T-helper 1 cell (primary cell): ENCODE measurements at places on chromosomes 16 and 17.
A peak's percentile ranks its signal among the peaks of the same experiment; 100 is the strongest.

- peak; percentile 78 for DNase-seq
Observed at GRCh38 chr16:30956601-30957455, 726 bp upstream of the SETD1A start.

- peak; percentile 58 for DNase-seq
Observed at GRCh38 chr17:8226536-8227237, 16.3 kb upstream of the AURKB start.

- peak; percentile 3 for DNase-seq
Observed at GRCh38 chr17:28811651-28812090, 30.9 kb downstream of the FAM222B start.

DNA sequence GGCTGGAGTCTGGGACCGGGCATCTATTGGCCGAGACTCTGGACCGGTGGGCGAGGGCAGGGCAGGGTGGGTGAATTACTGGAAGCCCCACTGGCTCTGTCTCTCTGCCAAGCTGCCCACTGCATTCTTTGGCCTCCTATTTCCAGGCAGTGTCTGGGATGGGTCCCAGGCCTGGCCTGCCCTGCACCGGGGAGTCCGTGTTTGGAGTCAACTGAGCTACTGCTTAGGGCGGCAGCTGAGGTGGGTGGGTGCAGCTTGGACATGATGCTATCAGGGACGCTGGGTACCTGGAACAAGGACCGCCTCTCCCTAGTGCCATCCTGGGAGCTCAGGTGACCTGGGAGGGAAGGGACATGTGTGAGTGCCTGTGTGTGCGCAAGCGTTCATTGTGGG is 58.1 kb downstream of the SOCS3 start:
- no peak for DNase-seq

- DNase-seq = no peak
Observed at GRCh38 chr16:22008215-22009059, 526 bp downstream of the MOSMO start.

GRCh38 chr16:25097276-25097975 is 14.1 kb upstream of the LCMT1 start:
- DNase-seq = no peak

DNA sequence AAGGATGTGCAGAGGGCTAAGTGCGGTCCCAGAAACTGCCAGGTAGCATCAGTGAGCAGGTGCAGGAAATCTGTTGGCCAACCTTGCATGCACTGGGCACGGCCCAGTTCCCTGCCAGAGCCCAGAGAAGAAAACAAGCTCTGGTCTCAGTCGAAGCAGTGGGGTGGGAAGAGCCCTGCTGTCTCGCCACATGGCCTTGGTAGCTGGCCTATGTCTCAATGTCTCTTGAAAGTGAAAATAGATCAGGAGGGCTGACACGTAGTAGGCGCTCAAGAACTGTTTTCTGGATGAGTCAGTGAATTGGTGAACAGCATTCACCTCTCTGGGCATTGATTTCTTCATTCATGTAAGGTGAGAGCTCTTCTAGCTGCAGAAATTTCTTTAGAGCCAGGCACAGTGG is 90.4 kb downstream of the MARF1 start:
- no peak for DNase-seq

GRCh38 chr16:48113471-48113870 is 42.3 kb downstream of the ABCC12 start:
- DNase-seq = no peak

DNA sequence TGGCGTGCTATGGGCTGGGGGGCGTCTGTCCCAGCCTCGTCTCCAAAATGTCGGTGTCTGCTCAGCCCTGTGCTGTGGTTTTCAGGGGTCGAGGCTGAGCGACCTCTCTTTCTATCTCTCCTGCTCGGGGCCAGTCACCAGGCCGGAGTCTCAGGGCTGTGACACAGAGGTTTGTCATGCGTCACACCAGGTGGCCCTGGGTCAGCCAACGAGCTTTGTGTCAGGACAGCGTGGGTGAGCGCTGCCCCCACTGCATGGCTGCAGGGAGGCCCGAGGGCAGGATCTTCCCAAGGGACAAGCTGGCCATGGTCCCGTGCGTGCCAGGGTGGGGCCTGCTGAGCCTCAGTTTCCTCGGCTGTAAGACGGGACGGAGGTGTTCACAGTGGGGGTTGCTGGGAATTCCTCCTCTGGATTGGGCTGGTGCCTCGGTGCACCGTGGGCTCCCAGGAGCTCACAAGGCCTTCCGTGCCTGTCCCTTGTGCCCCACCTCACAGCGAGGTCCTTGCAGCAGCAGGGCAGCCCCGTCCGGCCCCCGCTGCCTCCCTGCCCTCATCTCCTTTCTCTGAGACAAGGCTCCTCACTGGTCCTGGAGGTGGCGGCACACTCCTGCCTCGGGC is 50.5 kb downstream of the CBFA2T3 start:
- no peak for DNase-seq

GRCh38 chr16:72848028-72848400 is 199.9 kb downstream of the ZFHX3 start:
- DNase-seq = no peak

DNA sequence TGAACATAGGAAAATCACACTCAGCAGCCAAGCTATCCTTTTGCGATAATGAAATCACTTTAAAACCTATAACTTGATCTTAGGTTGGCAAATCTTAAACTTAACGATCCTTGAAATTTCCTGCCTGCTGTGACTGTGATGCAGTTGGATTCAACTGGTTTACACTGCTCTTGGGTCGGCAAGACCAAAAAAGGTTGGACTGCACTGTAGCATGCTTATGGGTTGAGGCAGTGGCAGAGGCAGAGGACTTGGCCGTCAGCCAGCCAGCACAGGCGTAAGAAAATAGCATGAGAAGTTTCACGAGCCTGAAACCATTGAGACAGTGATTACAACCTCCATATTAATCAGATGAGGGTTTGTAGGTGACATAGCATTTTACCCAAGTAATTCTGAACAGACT is 21.4 kb downstream of the WSB1 start:
- DNase-seq = no peak

DNA sequence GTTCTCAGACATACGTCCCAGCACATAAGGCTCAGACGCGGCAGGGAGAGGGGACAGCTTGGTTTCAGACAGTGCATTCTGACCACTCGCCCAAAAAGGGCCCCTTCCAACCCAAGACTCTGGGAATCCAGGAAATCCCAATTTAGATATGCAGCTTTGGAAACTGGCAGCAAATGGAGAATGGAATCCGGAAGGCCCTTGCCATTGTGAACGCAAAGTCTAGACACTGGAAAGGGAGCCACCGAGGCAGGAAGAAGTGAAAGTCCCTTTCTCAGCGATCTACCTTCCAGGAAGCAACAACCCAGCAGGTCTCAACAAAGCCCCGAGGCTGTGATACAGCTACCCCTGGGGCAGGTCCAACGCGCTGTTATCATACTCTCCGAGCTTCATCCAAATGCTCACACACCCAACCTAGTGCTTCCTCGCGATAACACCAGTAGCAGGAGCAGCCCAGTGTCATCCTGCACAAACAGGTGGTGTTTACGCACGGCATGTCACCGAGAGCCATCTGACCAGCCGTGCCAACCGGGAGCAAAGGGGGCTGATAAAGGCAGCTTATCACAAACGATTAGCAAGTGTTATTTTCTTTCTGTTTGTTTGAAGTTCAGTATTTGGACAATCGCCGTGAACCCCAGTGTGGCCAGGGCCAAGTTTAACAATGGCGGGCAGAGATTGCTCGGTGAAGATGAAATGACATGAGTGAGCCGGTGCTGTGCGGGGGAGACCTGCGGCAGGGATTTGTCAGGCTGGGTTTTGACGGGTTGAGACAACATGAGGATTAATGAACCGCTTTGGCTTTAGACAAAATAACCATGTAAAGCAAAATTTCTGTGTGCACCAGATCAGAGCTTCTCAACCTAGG is 240.6 kb downstream of the FOXL1 start:
- no peak for DNase-seq

DNA sequence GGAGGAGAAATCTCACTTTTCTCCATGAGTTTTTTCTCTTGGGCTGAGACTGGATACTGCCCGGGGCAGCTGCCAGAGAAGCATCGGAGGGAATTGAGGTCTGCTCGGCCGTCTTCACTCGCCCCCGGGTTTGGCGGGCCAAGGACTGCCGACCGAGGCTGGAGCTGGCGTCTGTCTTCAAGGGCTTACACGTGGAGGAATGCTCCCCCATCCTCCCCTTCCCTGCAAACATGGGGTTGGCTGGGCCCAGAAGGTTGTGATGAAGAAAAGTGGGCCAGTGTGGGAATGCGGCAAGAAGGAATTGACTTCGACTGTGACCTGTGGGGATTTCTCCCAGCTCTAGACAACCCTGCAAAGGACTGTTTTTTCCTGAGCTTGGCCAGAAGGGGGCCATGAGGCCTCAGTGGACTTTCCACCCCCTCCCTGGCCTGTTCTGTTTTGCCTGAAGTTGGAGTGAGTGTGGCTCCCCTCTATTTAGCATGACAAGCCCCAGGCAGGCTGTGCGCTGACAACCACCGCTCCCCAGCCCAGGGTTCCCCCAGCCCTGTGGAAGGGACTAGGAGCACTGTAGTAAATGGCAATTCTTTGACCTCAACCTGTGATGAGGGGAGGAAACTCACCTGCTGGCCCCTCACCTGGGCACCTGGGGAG is 19.1 kb downstream of the NGFR start:
- no peak for DNase-seq

- no peak for DNase-seq
Observed at GRCh38 chr17:33874617-33875060, 380.4 kb upstream of the CCL2 start.

- no peak for DNase-seq
Observed at GRCh38 chr16:12818326-12818725, 14.6 kb upstream of the CPPED1 start.

- no peak for DNase-seq
Observed at GRCh38 chr16:75552951-75553350, 3.1 kb downstream of the TMEM231 start.

DNA sequence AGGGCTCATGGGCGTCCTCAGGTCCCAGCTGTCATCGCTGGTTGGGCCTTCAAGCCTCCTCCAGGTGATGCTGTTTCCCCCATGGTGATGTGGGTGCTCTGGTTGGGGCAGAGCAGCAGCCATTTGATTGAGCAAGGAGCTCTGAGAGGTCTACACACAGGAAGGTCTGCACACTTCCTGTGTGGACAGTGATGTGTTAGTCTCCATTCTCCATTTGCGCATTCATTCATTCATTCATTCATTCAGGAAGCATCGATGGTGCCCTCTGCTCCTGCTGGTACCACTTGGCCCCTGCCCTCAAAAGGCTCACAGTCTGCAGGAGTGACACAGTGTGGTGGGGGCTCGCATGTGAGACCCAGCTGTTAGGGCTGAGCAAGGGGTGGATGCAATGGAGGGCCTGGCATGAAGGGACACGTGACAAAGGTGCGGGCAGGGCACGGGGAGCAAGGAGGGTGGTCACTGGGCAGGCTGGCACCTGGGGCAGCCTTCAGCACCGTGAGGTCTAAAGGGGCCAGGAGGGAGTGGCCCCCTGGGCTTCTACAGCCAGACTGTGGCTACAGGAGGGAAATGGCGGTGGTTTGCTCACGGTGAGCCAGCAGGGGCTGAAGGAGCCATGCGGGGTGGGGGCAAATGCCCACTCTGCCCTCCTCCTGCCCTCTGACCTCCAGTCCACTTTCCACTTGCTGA is 1.5 kb downstream of the ADGRG3 start:
- DNase-seq = no peak

- no peak for DNase-seq
Observed at GRCh38 chr16:68206245-68206644, 29.7 kb downstream of the ESRP2 start.

- DNase-seq = no peak
Observed at GRCh38 chr17:55743103-55743679, 7.7 kb upstream of the PCTP start.

- no peak for DNase-seq
Observed at GRCh38 chr16:81733295-81733694, 45.8 kb upstream of the PLCG2 start.

DNA sequence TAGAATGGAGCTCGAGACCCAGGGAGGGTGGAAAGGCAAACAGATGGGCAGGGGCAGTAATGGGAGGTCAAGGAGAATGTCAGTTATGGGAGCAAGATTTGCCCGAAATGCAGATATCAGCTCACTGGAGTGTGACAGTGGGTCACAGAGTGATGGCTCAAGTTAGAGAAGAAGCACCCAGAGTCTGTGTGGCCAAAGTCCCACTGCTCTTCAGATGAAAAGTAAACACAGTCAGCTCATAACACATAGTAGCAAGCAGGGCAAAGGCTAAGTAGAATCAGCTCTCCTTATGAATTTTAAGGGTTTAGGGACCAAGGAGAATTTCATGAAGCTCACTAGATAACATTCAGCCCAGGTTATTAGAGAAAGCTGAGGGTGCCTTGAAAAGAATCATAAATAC is 264.9 kb upstream of the MON1B start:
- no peak for DNase-seq

DNA sequence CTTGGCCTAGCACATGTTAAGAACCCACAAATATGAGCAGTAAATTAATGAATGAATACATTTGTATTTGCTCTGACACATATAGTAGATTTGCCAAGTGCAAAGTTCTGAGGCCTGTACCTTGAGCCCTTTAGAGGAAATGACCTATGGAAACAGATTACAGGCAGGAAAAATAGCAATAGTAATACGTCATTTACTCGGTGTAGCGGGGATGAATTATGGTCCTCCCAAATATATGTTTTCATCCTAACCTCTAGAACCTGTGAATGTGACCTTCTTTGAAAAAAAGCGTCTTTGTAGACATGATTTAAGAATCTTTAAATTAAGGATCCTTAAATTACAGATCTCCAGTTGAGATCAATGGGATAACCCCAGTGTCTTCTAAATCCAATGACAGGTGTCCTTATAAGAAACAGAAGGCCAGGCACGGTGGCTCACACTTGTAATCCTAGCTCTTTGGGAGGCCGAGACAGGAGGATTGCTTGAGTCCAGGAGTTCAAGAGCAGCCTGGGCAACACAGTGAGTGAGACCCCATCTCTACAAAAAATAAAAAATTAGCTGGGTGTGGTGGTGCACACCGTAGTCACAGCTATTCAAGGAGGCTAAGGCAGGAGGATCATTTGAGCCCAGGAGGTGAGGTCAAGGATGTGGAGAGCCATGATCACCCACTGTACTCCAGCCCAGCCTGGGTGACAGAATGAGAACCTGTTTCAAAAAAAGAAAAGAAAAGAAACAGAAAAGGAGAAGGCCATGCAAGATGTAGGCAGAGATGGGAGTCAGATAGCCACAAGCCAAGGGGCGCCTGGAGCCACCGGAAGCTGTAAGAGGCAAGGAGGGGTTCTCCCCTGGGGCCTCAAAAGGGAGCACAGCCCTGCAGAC is 5.1 kb upstream of the ITPRIPL2 start:
- no peak for DNase-seq

DNA sequence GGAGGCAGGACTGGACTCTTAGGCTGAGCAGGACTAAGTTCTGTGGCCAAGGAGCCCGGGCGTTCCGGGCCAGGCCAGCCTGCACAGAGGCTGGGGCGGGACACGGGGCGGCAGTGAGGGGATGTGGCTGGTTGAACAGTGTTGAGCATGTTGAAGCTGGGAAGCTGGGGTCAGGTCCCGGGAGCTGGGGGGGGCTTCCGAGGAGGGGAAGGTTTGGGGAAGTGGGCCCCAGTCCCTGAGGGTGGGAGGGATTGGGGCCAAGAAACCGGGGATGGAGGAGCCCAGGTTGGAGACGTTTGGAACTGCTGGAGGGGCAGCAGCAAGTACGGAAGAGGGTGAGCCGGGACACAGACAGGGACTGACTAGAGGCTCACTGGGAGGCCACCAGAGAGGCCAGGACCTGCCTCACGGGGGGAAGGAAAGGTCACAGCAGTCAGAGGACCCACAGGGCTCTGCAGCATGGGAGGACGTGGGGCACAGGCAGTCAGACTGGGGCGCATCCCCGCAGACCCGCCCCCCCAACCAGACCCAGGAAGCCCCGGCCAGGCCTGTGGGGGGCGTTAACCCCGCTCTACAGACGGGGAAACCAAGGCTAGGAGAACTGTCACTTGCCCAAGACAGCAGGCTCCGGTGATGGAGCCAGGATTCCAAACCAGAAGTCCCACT is 9.5 kb downstream of the TAX1BP3 start:
- DNase-seq = no peak
